Activated naive CD8-positive, alpha-beta T cell treated with anti-CD3 and anti-CD28 coated beads for 36 hours (primary cell): ENCODE measurements at places on chromosomes 12 and 14.

DNA sequence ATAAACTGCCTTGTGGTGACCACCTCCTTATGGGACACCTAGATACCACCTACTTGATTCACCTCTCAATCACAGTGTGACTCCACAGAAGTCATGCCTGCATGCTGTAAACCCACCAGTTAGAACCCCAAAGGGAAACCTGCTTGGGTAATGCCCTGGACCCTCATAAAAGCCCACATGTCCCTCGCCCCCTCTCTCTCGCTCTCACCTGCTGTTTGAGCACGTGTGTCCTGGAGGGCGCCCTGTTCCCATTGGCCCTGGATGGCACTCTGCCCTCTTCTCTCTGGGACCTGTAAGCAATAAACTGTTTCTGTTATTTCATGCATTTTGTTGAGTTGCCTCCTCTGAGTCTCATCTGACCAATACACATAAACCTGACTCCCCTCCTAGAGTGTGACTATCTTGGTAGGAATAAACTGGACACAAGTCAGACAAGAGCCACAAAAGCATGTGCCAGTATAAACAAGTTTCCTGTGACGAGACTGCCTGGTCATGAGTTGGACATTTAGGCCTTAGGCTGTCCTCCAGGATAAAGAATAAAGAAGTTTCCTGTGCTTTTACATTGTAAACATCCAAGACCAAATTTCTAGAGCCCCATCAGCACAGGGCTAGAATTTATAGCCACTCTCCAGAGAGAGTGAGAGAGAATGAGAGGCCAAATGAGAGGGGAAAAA is 8.6 kb downstream of the IFI27L2 start:
- no peak for DNase-seq

DNA sequence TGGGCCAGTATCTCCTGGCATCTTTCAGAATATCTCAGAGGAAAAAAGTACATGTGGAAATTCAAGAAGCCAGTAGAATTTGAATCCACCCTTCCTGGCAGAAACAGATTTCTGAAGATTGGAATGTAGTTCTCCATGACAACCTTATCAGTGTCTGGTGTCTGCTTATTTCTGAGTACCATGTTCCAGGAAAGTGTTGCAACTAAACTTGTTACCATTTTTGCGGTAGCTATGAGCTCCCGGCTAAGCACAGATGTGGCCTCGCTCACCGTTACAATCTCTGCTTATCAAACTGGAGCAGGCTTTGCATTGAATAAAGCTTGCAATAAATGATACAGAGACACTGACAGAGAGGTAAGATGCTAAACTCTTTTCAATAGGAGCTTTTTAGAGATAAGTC is 13.0 kb upstream of the ITPR2 start:
- DNase-seq = no peak

GRCh38 chr12:132133952-132134652 is 10.0 kb downstream of the DDX51 start:
- DNase-seq = no peak

GRCh38 chr12:87687362-87687761 is 341.8 kb downstream of the C12orf50 start:
- no peak for DNase-seq

DNA sequence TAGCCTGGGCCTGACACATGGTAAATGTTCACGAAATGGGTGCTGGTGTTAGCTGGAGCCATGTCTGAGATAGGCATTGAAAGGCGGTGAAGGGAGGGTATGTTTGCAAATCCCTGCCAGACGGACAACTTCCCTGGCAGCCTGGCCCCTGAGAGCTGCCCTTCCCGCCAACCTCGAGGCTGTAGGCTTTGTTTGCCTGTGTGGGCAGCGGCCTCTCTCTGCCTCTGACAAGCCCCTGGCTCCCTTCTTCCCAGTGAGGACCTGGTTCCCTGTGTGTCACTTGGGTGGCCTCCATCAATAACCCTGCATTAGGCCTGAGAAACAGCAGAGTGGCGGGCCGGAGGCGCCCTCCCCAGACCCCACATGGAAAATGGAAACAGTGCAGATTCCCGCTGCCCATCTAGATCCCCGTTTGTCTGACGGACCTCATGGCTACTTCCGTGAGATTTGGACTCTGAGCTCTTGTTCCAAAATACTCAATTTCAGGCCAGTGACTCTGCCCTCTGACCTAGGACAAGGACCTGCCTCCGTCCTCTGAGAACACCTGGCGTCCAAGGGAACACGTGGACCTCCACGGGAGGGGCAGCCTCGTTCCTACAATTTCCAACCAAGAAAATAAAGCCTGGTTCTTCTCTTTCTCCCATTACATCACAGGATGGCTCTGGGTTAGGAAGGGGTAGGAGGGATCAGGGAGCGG is 325.5 kb downstream of the DPF3 start:
- DNase-seq = no peak

GRCh38 chr14:62616668-62617067 is 428.6 kb downstream of the KCNH5 start:
- no peak for DNase-seq

DNA sequence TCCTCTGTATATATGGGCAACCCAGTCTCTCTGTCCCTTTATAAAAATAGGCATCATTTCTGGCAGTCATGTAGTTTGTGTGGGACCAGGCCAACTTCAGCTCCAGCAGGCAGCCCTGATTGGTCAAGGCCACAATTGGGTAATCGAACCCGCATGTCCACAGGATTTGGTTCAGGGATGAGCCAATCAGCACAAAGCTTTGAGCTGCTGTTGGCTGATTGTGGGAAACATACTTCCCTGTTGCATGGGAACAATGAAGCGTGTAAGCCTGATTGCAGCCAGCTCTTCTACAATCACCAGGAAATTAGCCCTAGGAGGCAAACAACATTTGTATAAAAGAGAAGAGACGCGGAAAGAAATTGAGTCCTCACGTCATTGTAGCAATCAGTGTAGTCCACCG is 328.6 kb downstream of the PCNX1 start:
- DNase-seq = no peak

DNA sequence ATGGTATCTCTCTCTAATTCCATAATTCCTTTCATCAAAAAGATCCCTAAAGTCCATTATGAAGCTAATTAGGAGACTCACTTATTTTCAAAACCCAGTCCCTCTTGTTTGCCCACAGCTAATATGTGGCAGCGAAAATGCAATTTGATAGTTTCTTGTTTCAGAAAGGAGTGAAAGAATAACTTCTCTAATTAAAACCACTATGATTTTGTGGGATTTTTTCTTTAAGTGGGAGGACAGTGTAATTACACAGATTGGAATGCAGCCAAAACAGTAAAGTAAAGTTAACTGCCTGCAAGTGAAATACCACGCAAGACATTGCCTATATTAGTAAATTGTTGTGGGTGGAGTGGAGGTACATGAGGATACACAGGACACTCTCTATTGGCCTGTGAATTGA is 50.0 kb downstream of the PTPRO start:
- no peak for DNase-seq

DNA sequence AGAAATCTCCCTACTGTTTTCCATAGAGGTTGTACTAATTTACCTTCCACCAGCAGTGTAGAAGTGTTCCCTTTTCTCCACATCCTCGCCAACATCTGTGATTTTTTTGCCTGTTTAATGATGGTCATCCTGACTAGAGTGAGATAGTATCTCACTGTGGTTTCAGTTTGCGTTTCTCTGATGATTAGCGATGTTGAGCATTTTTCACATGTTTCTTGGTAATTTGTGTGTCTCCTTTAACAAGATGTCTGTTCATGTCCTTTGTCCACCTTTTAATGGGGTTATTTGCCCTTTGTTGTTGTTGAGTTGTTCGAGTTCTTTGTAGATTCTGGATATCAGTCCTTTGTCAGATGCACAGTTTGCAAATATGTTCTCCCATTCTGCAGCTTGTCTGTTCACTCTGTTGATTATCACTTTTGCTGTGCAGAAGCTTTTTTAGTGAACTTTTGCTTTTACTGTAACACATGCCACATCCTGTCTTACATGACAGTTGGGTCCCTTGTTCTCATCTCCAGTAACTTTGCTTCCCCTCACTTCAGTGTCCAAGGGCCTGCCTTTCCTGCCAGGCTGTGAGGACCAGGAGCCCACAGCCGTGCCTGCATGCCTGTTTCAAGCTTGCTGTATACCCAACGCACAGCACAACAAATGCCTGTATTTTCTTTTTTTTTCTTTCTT is 64.9 kb downstream of the SPRING1 start:
- DNase-seq = peak; percentile 4

GRCh38 chr12:12521044-12521485 is 41.6 kb downstream of the DUSP16 start:
- no peak for DNase-seq

- DNase-seq = no peak
These were observed 28.7 kb downstream of the COX8C start for GRCh38 chr14:93375673-93376156.

- no peak for DNase-seq
These were observed 125.2 kb downstream of the CALM1 start for GRCh38 chr14:90521930-90522483.

GRCh38 chr14:58992935-58993334 is 195.5 kb upstream of the DAAM1 start:
- DNase-seq = no peak

DNA sequence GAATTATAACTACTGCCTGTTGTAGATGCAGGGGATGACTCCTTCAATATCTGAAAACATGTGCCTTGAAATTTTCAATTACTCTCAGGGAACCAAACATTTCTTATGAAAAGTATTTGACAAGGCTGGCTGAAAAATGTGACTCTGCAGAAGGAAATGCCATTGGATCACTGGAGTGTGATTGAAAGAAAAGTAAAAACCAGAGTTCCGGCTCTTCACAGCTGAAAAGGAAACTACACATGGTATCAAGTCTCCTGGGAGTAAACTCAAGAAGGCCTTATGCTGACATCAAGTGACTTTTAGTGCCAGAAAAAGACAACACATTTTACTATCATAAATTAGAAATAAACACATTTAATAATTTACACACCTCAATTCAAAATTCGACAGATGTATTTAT is 693.0 kb downstream of the LRFN5 start:
- no peak for DNase-seq

DNA sequence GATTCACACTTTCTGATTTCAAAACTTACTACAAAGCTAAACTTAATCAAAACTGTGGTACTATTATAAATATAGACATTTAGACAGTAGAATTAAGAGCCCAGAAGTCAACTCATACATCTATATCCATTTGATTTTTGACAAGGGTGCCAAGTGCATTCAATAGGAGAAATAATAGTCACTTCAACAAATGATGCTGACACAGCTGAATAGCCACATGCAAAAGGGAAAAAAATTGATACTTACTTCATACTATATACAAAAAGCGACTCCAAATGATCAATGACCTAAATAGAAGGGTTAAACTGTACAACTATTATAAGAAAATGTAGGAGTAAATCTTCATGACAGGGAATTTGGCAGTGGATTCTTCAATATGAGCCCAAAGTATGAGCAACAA is 40.7 kb upstream of the SYT10 start:
- no peak for DNase-seq

DNA sequence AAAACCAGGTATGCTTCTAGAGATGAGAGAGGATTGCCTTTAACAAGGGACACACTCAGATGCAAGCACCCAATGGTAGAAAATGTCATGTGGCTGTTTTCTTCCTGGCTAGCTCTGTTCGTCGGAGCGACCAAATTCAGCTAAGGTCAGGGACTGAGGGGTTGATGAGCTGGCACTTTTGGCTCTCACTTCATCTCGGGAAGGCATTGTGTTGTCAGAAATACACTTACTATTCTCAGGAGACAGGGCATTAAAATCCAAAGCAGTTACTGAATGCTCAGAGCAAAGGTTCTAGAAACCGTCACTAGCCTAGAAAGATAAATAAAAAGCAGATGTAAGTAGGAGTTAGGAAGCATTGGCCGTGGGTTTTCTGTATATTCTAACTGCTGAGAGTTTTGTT is 275.7 kb upstream of the SSTR1 start:
- DNase-seq = no peak

DNA sequence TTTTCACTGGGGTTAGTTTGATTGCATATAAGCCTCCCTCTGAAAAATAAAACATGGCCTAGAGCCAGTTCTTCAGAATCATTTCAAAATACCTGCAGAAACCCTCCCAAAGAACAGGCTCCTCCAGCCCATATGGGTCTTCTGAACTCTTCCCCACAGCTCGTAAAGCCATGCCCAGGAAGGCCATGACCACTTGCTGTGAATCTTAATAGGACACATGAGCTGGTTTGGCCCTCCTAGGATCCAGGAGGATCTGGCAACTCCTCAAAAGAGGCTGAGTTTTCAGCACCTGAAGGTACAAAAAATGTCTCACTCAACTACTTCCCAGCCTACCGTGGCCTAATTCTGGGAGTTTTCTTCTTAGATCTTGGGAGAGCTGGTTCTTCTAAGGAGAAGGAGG is 2.4 kb downstream of the MYBPC1 start:
- no peak for DNase-seq

- DNase-seq = no peak
These were observed 95.4 kb downstream of the NKX2-1 start for GRCh38 chr14:36424478-36425102.

- DNase-seq = no peak
These were observed 35.0 kb downstream of the TXNRD1 start for GRCh38 chr12:104250366-104251125.
